ENCODE measurements at places on chromosomes 2 and 18. TPM values are rescaled to one million over a fixed set of nuclear protein-coding genes. Genes with fewer than 3 reads are reported as not detected.

DSG1 gene
- total RNA-seq = not detected

DPP10 gene
- not detected for total RNA-seq

ZNF521 gene
- 41.6 TPM for total RNA-seq

CHAC2 gene
- not detected for total RNA-seq

TM4SF20 gene
- total RNA-seq = not detected

KRTCAP3 gene
- not detected for total RNA-seq

CFC1 gene
- total RNA-seq = not detected

STARD6 gene
- total RNA-seq = not detected

DIPK1C gene
- not detected for total RNA-seq

ARL4C gene
- 18.8 TPM for total RNA-seq

TNFAIP6 gene
- total RNA-seq = 13.6 TPM
